ENCODE measurements at places on chromosomes 1 and 21.

- DNase-seq, result no peak
These were observed 83.7 kb upstream of the BCL10 start for GRCh38 chr1:85359874-85360721.

- DNase-seq, result no peak
These were observed 1.1 kb downstream of the LGALS8 start for GRCh38 chr1:236524895-236525184.

DNA sequence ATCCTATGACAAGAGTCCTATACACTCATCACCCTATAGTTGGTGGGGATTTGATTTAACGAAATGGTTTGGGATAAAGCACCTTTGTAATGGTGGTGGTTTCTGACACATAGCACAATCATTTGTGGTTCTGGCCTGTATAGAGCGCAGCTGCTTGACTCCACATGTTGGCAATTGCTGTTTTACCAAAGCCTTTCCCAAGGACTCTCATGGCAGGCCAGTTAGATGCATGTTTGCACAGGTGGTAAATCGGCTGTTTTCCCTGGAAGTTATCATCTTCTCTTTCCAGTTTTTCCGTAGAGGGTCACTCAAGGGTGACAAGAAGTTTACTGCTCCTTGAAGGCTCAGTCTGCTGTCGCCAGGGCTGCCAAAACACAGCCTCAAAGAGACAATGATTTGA lies 17.1 kb upstream of the XPR1 start:
- no peak for DNase-seq

DNA sequence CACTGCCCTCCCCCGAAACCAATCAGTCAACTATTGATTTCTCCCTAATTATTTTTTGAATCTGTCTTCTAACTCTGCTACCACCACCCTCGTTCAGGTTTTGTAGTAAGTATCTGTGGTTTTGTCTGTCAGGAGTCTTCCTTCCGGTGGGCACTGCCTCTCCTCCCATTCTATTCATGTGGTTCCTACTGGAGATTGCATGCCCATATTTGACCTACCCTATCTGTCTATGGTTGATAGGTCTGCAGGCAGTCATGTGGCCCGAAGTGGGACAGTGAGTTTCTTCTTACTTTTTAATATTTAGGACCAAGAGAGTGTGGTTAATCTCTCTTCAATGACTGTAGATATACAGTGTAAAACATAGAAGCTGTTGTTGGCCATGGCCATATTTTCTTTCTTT lies 17.8 kb upstream of the MAST2 start:
- DNase-seq, result no peak

GRCh38 chr1:116732726-116733125 lies 21.5 kb upstream of the CD2 start:
- DNase-seq, result no peak

GRCh38 chr1:165949335-165950130 lies 122.1 kb downstream of the UCK2 start:
- no peak for DNase-seq

- no peak for DNase-seq
These were observed 233.1 kb downstream of the SLC45A1 start for GRCh38 chr1:8551057-8551456.

Measured in activated CD8-positive, alpha-beta memory T cell treated with anti-CD3 and anti-CD28 coated beads for 4 hours (primary cell).